ENCODE measurements at places on chromosomes 16 and 17.
A peak's percentile ranks its signal among the peaks of the same experiment; 100 is the strongest.

GRCh38 chr17:80568246-80568645 is 23.6 kb downstream of the RPTOR start:
- H3K4me3 ChIP-seq, result no peak overlapping the region
- H3K27me3 ChIP-seq, result no peaks in the 10 kb centered on the region
- ATAC-seq, result no peak
- peaks cover 18% of the 10 kb centered on the region for H3K4me1 ChIP-seq
- H3K36me3 ChIP-seq, result peaks cover 19% of the 10 kb centered on the region
- no peak overlapping the region for H3K27ac ChIP-seq

GRCh38 chr17:45666046-45666600 is 118.0 kb upstream of the CRHR1 start:
- peaks cover 46% of the 10 kb centered on the region for H3K27me3 ChIP-seq
- no peaks in the 10 kb centered on the region for H3K4me1 ChIP-seq
- no peak overlapping the region for H3K4me3 ChIP-seq
- ATAC-seq, result no peak
- no peak overlapping the region for H3K27ac ChIP-seq

DNA sequence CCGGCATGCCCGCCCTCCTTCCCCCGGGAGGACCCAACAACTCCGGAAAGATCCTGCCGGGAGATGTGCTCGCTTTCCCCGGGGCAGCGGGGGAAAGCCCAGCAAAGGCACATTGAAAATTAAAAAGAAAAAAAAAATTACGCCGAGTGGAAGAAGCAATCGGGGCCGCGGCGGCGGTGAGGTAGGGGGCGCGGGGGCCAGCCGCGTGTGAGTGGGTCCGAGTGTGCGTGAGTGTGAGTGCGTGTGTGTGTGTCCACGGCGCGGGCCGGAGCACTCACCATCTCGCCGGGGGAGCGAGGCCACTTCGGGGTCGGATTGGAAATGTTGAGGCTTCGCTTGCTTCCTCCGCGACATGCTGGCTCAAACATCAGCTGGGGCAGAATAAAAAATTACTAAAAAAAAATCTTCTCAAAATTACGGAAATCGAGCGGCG is at the start of gene SALL1:
TSS of gene SALL1 (minus strand) at position 383 of the 433 bp plus-strand sequence. CDS start at position 354, 29 bp downstream.
- H3K4me1 ChIP-seq, result no peaks in the 10 kb centered on the region
- no peak within 1 kb of the TSS for H3K27ac ChIP-seq
- ATAC-seq, result no peak
- no peak within 1 kb of the TSS for H3K4me3 ChIP-seq
- peaks cover 77% of the 10 kb centered on the region for H3K27me3 ChIP-seq

DNA sequence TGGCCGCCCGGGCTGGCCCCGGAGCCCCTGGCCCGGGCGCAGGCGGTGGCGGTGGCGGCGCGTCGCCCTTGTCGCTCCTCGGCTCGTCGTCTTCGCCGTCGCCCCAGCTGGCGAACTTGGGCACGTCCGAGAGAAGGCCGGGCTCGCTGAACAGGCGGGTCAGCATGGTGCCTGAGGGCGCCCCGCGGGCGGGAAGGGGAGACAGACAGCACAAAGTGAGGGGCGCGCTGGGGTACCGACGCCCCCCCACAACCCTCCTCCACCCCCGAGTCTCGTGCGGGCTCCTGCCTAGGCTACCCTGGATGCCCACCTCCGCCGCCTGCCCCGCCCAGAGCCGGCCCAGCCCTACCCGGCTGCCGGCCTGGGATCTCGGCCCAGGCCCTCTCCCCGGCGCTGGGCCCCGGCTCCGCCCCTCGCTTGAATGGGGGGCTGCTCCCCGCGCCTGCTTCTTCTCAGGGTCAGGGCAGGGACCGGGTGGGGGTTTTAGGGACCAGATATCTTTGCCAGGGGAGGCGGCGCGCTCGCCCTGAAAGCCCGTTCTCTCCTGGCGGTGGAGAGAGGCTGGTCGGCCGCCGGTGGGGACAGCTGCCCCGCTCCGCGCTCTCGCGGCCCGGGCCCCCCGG is 1.2 kb downstream of the NEUROD2 start:
- ATAC-seq, result no peak
- H3K36me3 ChIP-seq, result no peaks in the 10 kb centered on the region
- H3K27ac ChIP-seq, result no peak overlapping the region
- H3K4me1 ChIP-seq, result peaks cover 35% of the 10 kb centered on the region
- H3K4me3 ChIP-seq, result peak overlapping the region; percentile 48
- peaks cover 88% of the 10 kb centered on the region for H3K27me3 ChIP-seq

DNA sequence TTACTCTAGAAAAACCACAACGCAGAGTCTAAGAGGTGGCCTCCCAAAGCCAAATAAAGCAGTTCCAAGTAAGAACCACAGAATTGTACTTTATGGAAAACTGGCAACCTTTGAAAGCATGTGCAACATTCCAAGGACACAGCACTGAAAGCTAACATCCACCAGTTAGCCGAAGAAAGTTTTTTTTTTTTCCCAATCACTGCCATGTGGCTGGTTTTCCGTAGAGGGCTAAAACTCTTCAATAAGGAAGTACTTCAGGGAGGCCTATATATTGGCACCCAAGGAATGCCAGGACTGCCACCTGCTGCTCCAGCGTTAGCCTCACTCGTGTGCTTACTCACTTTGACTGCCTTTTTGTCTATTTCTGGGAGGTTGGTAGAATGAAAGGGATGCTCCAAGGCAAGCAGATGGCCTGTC is 25.2 kb downstream of the CEP95 start:
- H3K27ac ChIP-seq, result no peak overlapping the region
- ATAC-seq, result no peak
- H3K4me1 ChIP-seq, result peaks cover 18% of the 10 kb centered on the region
- H3K4me3 ChIP-seq, result no peak overlapping the region
- H3K27me3 ChIP-seq, result no peaks in the 10 kb centered on the region

DNA sequence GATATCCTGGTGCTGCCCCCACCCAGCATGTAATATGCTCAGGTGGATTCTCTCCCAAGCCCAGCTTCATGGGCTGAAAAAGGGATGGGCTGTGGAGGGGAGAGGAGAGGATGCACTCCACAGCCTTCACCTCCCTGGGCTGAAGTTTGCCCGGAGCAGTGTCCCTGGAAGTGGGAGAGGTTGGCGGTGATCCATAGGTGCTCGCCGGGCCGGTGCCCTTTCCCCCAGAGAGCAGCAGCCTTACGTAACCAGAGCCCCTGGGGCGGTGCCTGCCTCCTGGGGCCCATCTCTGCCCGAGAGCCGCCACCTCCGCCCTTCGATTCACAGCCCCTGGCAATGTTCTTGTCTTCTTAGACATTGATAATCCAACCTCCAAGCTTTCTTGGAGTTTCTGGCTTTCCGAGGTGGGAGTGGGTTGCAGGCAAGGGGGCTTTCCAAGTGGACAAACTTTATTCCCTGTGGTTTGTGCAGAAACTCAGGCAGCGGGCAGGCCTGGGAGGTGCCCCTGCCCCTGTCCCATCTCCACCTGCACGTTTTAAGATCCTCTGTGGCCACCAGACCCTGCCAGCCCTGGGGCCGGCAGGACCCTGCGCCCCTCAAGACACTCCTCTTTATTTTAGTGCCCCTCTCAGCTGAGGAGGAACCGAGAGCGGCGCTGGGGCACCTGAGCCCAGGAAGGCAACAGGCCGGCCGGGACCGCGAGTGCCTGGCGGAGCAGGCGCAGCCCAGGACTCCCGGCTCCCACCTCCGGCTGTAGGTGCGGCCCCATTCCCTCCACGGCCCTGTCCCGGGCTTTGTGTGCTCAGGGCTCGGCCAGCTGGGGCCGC is 3.1 kb upstream of the WDR90 start:
- H3K27ac ChIP-seq, result no peak overlapping the region
- H3K27me3 ChIP-seq, result no peaks in the 10 kb centered on the region
- no peak for ATAC-seq
- peaks cover 67% of the 10 kb centered on the region for H3K4me1 ChIP-seq
- H3K4me3 ChIP-seq, result no peak overlapping the region
- peaks cover 11% of the 10 kb centered on the region for H3K36me3 ChIP-seq

- H3K27ac ChIP-seq, result peak overlapping the region; percentile 80
- H3K36me3 ChIP-seq, result peaks cover 9% of the 10 kb centered on the region
- ATAC-seq, result peak; percentile 85
- peak overlapping the region; percentile 11 for H3K4me3 ChIP-seq
Observed at GRCh38 chr17:64202683-64203344, 60.2 kb downstream of the TEX2 start.

DNA sequence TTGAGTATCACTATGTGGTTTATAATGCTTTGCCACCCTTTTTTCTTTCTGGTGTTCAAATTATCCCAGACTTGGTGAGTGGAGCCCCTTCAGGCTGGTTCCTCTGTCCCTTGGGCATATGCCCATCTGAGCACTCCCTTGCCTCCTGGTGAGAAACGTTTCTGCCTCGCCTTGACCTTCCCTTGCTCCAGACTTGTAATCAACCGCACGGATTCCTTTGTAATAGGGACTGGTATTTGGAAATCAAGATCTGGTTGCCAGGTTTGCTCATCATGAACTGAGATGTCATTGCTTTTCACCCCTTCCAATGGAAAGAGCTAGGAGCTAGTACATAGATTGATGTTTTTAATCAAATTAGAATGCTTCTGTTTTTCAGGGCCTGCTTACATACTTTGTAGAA is 43.7 kb downstream of the SEC14L1 start:
- no peak for ATAC-seq
- H3K27me3 ChIP-seq, result no peaks in the 10 kb centered on the region
- H3K36me3 ChIP-seq, result peaks cover 18% of the 10 kb centered on the region
- peaks cover 41% of the 10 kb centered on the region for H3K4me1 ChIP-seq

- ATAC-seq, result no peak
- H3K27me3 ChIP-seq, result peaks cover 31% of the 10 kb centered on the region
- H3K4me3 ChIP-seq, result no peak overlapping the region
- no peak overlapping the region for H3K27ac ChIP-seq
Observed at GRCh38 chr16:47888142-47888541, 267.7 kb downstream of the ABCC12 start.

GRCh38 chr16:48526058-48526957 is 83.7 kb downstream of the N4BP1 start:
- no peak overlapping the region for H3K4me3 ChIP-seq
- peaks cover 8% of the 10 kb centered on the region for H3K36me3 ChIP-seq
- H3K27ac ChIP-seq, result peak overlapping the region; percentile 72
- peak; percentile 78 for ATAC-seq
- H3K27me3 ChIP-seq, result no peaks in the 10 kb centered on the region

DNA sequence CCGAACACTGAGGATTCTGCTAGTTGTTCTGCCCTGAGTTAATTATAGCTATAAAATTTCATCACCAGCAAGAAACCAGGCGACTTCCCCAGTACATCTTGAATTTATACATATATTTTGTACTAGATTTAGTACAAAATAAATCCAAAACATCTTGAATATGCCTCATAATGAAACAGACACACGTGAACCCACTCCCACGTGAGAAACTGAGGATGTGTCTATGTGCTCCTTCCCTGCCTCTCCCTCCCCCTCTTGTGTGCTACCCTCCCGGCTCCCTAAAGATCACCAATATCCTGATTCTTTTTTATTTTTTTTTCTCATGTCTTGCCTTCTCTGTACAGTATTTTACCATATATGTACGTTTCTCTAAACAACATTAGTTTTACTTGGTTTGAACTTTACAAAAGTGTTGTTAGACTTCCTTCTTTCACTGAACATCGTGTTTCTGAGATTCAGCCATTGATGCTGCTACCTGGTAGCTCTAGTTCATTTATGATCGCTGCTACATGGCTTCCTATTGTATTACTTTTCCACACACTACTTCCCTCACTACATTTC is 1.1 kb upstream of the LCMT1 start:
- peaks cover 14% of the 10 kb centered on the region for H3K36me3 ChIP-seq
- no peaks in the 10 kb centered on the region for H3K27me3 ChIP-seq
- peaks cover 62% of the 10 kb centered on the region for H3K4me1 ChIP-seq
- H3K27ac ChIP-seq, result peak overlapping the region; percentile 83

GRCh38 chr17:4460661-4461060 is 26.9 kb downstream of the SPNS3 start:
- peaks cover 5% of the 10 kb centered on the region for H3K36me3 ChIP-seq
- ATAC-seq, result no peak
- H3K4me3 ChIP-seq, result no peak overlapping the region
- H3K27ac ChIP-seq, result no peak overlapping the region
- no peaks in the 10 kb centered on the region for H3K27me3 ChIP-seq

DNA sequence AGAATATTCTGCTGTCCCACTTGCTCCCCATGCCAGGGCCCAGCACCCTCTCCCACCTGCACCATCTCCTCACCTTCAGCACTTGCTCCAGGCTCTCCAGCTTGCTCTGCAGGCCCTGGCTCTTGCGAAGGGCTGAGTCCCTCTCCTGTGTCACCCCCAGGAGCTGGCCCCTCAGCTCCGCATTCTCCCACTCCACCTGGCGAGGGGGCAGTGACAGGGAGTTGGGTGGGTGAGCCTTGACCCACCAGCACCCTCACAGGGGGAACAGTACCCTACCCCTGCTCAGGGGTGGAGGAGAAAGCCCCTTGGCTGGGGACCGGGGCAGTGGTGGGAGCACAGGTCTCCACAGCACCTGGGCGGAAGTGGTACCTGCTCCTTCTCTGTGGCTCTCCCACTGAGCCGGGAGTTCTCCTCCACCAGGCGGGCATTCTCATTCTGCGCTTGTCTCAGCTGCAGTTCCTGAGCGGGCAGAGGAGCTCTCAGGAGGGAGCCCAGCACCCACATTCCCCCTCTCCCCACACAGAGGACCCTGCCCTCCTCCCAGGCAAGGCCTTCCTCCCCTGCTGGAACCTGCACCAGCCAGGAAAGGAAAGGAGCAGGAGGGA is 5.9 kb downstream of the TSPOAP1 start:
- no peak overlapping the region for H3K4me3 ChIP-seq
- H3K36me3 ChIP-seq, result no peaks in the 10 kb centered on the region
- peak overlapping the region; percentile 23 for H3K27ac ChIP-seq
- no peaks in the 10 kb centered on the region for H3K27me3 ChIP-seq

GRCh38 chr17:62611292-62611691 is 16.2 kb upstream of the MRC2 start:
- H3K4me3 ChIP-seq, result no peak overlapping the region
- no peaks in the 10 kb centered on the region for H3K27me3 ChIP-seq
- H3K27ac ChIP-seq, result peak overlapping the region; percentile 31
- peaks cover 66% of the 10 kb centered on the region for H3K36me3 ChIP-seq

DNA sequence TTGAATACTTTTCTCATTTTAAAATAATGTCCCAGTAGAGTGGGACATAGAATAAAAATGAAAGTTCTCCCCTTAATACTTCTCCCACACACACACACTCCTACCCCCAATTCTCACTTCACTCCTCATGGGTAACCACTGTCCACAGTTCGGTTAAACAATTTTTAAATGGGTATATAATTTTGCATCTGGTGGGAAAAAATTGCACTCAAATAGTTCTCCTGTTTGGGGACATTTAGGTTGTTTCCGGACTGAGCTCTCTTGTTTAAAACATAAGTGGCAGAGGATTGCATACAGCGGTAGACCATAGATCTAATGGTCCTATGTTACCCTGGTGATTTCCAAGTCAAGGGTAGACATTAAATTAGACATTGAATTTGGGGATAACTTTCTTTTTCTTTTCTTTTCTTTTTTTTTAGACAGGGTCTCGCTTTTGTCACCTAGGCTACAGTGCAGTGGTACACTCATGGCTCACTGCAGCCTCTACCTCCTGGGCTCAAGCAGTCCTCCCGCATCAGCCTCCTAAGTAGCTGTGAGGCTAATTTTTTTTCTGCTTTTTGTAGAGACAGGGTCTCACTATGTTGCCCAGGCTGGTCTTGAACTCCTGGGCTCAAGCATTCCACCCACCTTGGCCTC is 138.3 kb downstream of the SOCS1 start:
- H3K27me3 ChIP-seq, result no peaks in the 10 kb centered on the region
- peak overlapping the region; percentile 78 for H3K27ac ChIP-seq
- ATAC-seq, result no peak
- peaks cover 74% of the 10 kb centered on the region for H3K36me3 ChIP-seq

- no peaks in the 10 kb centered on the region for H3K27me3 ChIP-seq
- peak overlapping the region; percentile 53 for H3K27ac ChIP-seq
- peaks cover 45% of the 10 kb centered on the region for H3K36me3 ChIP-seq
- H3K4me1 ChIP-seq, result peaks cover 7% of the 10 kb centered on the region
- ATAC-seq, result no peak
Observed at GRCh38 chr16:4461250-4462085, 13.0 kb downstream of the NMRAL1 start.

Data from stimulated activated memory B cell treated with anti-CD40 and anti-IgM and Interleukin-4, amounts not matched to agents 10 μg/mL and 1 μg/mL and 100 μg/mL, for 72 hours (primary cell).